Fibroblast of skin of abdomen (primary cell): ENCODE measurements at places on chromosomes 13 and 19.

DNA sequence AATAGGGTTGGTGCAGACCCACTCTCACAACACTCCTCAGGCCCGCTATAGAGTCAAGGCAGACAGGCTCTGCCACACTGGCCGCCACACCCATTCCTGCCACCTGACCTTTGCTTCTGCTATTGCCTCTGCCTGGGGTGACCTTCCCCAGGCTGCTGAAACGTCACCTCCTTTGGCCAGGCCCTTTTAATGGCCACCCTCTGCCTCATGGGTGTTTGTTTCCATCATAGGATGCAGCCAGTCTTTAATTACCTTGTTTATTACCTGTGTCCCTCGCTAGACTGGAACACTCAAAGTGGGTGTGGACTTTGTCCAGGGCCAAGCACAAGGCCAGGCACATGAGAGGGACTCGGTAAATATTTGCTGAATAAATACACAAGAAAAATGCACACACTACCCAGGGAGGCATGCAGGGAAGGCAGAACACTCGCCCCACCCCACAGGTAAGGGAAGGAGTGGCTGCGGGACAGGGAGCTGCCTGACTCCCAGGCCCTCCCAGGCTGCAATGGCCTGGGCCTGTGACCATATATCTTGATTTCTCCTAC is 3.2 kb downstream of the LSM4 start:
- DNase-seq, result no peak

GRCh38 chr13:36709136-36709890 is 35.5 kb downstream of the SERTM1 start:
- DNase-seq, result no peak

GRCh38 chr13:71722206-71722605 is 144.8 kb downstream of the DACH1 start:
- peak; percentile 7 for DNase-seq

DNA sequence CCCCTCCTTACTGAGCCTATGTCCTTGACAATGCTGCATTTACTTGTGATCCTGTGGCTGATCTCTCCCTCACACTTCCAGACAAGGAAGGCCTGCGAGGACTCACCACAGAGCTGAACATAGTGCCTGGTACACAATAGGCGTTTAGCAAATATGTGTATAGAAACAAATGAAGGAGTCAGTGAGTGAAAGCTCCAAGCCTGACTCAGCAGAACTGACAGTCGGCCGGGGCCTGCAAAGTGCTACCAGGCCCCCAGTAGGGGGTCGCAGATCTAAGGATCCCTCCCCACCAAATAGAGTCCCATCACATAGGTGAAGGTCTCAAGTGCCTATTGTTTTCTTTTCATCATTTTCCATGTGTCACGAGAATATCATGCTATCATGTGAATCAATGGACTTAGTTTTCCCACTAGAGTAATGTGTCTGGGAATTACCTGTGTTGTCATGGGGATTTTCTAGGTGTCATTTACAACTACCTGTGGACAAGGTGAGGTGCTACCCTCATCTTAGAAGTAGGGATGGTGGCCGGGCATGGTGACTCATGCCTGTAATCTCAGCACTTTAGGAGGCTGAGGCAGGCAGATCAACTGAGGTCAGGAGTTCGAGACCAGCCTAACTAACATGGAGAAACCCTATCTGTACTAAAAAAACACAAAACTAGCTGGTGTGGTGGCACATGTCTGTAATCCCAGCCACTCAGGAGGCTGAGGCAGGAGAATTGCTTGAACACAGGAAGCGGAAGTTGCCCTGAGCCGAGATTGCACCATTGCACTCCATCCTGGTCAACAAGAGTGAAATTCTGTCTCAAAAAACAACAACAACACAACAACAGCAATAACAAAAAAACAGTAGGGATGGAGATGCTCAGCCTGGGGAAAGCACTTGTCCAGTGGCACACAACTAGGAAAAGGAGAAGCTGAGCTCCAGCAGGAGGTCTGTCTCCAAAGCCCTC is 50.3 kb upstream of the CYP2A7 start:
- no peak for DNase-seq

DNA sequence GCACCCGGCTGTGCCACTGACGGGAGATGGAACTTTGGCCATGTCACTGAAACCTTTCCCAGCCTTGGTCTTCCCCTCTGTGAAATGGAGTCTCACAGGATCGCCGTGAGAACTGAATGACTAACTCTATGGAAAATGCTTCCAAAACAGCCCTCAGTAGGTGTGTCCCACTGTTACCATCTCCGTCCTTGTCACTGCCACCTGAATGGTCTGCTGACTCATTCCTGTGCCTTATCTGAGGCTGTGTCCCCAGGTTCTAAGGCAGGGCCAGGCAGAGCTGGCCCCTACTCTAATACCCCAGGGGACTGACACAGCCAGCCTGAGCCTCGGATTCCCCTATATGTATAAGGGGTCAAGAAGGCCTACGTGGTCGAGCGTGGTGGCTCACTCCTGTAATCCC is 4.5 kb downstream of the CDC37 start:
- DNase-seq, result no peak

DNA sequence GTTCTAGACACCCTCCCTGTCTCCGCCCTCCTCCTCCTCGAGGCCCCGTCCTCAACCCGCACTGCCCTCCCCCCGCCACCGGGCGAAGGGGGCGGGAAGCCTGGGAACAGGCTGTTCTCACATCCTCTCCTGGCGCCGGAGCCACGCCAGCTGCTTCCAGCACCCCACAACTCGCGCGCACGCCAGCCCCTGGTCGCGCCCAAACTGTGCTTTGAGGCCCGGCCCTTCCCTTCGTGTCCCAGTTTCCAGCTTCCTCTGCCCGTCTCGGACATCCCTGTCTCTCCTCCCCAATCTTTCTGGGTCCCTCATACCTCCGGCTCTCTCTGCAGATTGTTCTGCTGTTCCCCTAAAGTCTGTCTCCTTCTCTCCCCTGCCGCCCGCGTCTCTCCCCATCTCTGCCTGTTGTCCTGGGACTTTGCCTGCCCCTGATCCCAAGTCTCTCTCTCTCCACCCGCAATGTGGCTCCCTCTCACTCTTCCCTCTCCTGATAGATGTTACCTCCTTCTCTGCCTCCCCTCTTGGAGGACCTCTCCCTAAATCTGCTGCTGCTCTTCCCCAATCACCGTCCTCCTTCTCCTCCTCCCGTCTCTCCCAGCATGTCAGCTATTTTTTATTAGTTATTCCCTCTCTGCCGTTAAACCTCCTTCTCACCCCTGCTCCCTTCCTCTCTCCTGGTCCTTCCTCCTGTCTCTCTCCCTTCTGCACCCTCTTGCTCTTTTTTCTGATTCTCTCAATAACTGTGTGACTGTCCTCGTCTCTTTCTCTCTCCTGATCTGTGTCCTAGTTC is 14.2 kb downstream of the DPF1 start:
- DNase-seq, result peak; percentile 29

- DNase-seq, result no peak
Measured at GRCh38 chr13:104198801-104199200, 1132.6 kb upstream of the SLC10A2 start.

DNA sequence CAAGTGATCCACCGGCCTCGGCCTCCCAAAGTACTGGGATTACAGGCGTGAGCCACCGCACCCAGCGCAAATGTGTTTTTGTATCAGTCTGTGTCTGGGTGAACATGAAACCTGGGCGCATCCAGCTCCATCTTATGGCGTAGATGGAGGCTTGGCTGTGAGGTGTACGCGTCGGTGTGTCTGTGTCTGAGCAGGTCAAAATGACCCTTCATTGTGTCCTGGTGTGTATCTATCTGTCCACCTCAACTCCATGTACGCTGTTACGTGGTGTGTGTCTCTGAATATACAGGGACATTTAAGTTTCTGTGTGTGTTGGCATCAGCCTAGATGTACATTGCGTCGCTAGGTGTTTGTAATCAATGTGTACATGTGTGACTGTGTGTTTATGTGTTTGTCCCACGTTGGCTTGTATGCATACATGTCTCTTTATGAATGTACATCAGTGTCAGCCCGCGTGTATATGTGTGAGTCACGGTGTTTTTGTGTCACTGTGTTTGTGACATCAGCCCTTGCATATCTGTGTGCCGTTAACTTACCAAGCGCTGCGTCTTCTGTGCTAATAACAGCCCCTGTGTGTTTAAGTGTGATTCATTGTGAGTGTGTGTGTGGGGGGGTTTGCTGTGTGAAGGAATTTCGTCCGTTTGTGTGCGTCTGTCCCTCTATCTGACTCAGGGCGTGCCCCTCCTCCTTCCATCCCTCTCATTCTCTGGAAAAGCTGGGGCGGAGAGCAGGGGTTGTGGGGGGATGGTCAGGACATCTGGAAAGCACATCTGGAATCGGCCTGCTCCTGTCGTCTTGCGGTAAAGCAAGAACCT is 6.4 kb downstream of the AXL start:
- DNase-seq, result peak; percentile 99

DNA sequence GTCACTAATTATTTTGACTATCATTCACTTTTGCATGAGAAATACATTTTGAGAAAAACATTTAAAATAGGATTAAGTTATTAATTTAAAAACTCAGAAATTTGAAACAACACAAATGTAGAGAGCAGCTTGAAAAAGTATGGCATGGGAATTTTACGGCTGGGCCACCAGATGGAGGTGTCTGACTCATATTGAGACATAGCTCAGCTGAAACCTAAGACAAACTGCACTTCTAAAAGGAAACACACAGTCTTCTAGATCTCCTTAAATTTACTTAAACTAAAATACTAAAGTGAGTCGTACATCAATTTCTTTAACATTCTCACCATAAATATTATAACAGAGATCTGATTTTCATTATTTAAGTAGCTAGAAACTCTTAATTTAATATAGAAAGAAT is 41.9 kb upstream of the POSTN start:
- DNase-seq, result peak; percentile 70

GRCh38 chr13:96011291-96011872 is 41.8 kb downstream of the UGGT2 start:
- peak; percentile 84 for DNase-seq

- DNase-seq, result peak; percentile 9
Measured at GRCh38 chr19:3665681-3666544, 34.4 kb downstream of the PIP5K1C start.

DNA sequence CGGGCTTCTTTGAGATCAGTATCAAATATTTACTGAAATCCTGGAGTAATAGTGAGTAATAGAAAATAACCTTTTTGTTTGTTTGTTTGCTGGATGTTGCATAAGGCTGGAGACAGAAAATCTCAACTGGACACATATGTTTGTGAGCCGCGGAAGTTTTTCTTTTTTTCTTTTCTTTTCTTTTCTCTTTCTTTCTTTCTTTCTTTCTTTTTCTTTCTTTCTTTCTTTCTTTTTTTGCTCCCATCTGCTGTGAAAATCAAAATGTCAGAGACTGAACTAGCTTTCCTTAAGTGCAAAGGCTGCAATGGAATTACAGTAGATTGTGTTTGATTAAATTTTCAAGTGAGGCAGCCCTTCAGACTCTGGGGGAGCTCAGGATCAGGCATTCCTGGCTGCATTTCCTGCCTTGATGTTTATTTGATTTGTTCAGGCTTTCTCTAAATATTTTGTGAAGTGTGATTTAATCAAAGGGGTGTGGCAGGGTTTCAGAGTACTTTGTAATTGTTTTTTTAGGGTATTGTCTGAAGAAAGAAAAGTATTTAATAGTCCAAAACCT is 319 bp downstream of the FRY start:
- no peak for DNase-seq

- DNase-seq, result peak; percentile 62
Measured at GRCh38 chr13:39765801-39766463, 110.5 kb downstream of the COG6 start.

DNA sequence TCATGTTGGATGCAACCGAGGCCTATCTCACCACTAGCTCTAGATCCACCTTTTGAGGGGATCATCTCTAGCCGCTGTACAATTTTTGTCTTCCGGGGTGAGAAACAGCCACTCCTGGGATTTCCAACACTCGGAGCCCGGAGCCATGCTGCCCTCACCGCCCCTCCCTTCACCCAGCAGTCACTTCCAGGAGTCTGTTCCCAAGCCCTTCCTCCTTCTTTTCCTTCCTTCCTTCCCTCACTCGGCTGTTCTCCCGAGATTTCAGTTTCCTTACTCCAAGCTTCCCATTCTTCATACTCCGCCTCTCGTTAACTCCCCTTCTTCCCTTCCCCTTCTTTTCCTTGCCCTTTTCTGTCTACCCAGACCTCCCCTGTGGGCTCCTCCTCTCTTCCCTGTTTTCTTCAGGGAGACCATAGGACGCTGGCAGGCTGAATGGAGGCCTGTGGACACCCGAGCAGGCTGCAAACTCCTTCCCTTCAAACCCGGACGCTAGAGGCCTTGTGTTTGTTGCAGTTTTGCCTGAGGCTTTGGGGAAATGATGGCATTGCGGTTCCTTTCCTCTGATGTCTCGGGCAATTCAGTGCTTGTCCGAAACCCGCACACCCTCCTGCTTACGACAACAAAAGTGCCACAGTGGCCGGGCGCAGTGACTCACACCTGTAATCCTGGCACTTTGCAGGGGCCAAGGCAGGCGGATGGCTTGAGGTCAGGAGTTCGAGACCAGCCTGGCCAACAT is 96.0 kb downstream of the CAB39L start:
- DNase-seq, result no peak

DNA sequence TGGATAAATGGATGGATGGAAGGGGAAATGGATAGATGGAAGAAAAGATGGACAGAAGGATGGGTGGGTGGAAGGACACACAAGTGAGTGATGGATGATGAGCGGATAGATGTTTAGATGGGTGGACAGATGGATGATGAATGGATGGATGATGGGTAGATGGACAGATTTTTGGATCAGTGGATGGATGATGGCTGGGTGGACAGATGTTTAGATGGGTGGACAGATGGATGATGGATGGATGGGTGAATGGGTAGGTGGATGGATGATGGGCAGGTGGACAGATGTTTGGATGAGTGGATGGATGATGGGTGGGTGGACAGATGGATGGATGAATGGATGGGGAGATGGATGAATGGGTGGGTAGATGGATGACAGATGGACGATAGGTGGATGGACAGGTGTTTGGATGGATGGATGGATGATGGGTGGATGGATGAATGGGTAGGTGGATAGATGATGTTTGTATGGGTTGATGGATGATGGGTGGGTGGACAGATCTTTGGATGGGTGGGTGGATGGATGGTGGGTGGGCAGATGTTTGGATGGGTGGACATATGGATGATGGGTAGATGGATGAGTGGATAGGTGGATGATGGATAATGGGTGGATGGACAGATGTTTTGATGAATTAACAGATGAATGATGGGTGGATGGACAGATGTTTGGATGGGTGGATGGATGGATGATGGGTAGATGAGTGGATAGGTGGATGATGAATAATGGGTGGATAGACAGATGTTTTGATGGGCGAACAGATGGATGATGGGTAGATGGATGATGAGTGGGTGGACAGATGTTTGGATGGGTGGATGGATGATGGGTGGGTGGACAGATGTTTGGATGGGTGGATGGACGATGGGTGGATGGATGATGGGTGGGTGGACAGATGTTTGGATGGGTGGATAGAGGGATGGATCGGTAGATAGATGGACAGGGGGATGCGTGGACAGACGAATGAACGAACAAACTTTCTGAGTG is 39.5 kb downstream of the CERS4 start:
- no peak for DNase-seq

DNA sequence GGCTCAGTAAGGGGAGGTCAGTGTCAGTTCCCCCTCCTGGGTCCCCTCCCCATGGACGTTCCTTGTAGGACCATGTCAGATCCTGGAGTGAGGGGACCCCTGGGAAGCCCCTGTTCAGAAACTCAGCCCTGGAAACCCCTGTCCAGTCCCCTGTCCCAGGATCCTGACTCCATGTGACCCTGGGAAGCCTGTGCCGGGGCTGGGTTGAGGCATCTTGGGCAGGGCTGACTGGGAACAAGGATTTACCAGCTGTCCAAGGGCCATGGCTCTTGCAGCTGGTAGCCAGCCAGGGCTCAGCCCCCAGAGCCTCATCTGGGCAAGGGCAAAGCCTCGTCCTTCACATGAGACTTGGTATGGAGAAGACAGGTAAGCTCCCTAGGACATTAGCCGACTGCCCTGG is 25.1 kb downstream of the CEACAM4 start:
- DNase-seq, result no peak
